ENCODE measurements at places on chromosomes 11 and 22.

- DNase-seq: no peak
These were observed 1436.4 kb downstream of the BRD1 start for GRCh38 chr22:48391171-48391711.

- no peak for DNase-seq
These were observed 580.6 kb upstream of the ANO5 start for GRCh38 chr11:21612326-21612725.

DNA sequence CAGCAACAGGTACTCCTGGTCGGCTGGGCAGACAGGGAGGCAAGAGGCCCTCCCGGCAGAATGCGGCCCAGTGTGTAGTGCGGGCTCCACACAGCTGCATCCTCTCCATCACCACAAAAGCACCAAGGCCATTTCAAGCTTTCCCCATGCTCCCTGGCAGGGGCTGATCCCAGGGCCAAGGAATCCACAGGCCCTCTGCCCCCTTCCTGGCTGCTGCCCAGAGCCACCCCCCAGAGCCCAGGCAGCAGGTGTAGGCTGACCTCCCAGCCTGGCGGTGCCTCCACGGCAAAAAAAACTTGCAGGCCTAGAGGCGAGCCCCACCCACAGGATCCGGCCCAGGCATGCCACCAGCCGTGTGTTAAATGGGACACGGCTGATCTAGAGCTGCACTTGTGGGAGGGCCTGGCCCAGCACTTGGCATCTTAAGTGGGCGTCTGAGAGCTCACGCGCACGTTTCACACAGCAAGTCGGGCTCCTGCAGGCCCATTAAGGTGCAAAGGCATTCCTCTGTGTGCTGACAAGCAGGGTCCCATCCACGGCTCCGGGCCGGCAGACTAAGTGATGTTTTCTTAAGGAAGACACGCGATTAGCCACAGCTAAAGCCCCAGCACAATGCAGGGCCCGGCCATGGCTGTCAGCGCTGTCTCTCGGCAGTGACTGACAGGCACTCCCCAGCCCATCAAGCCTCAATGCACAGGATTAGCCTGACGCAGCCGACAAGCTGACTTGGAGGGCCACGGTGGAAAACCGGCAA, 19.8 kb upstream of the GNB1L start:
- no peak for DNase-seq

DNA sequence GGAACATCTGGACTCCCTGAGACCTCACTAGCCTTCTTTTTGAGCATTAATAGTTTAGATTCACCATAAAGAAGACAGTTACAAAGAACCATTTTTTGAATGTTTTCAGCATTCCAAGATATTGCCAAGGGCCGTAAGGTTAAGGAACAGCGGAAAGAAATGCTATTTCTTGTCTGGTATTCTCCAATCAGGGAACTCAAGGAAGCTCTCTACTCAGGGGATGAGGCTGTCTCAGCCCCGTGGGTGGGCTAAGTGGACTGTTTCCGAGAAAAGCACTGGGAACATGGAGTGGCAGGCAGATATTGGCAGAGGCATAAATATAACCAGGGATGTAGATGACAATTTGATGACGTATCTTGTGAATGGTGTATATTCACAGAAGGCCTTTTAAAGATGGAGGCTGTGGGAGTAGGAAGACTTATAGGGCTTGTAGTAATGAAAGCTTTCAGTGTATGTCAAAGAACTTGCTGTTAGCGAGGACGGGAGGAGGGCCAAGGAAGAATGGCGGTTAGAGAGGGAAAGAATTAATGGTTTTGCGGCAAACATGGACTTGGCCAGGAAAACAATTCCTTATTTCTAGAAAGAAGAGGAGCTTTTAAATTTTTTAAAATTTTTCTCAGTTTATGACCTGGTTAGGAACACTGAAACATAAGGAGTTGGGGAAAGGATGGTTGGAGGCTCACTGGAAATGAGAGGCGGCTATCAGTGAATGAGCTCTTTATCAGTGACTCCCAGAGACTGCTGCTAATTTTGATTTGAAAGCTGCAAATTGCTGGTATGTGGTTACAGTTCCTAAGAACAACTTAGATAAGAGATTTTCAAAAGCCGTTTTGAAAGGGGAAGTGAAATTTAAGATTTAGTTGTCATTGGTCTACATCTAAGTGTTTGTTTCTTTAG, 64.6 kb downstream of the ST3GAL4 start:
- no peak for DNase-seq

- no peak for DNase-seq
These were observed 190.6 kb upstream of the C11orf58 start for GRCh38 chr11:16547879-16548278.

DNA sequence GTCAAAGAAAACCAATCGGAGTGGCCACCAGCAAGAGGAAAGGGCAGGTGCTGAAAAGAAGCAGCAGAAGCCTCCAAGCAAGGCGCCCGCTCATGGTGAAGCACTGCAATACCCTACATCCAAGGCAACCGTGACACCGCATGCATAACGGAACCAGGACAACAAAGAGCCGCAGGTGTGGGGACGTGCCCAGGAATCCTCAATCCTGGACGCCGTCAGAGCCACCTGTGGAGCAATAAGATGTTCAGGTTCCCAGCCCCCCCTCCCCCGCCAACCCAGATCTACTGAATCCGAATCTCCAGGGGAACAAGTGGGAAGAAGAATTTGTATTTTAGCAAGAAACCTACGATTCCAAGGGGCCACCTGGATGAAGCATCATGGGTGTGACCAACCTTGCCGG, 70.8 kb downstream of the SHANK2 start:
- no peak for DNase-seq

DNA sequence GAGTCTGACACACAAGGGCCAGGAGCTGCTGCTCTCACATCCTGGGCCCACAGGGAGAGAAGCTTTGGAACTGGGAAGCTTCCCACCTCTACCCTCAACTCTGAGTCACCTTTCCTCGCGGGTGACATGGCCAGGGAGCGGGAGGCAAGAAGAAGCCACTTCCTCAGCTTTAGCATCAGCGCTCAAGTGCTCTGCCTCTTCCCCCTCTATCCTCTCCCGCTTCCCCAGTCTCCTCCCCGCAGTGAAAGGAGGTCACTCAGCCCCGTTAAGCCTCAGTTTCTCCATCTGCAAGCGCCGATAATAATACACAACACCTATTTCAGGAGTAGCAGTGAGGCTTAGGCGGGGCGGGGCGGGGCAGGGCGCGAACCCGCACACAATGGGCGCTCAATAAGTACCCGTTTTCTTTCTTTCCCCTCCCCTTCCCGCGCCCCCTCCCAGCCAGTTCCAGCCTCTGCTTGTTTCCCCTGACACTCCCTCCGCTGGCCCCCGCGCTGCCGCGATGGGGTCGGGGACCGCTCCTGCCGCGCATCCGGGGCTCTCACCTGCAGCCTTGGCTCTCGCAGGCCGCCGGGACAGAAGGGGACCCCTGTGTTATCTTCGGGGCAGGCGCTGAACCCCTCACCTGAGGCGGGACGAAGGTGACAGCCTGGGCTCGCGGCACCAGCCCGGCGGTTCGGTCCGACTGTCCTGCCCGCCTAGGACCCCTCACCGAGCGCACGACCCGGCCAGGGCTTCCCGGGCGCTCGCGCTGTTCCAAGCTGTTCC, 892 bp downstream of the GDPD5 start:
- DNase-seq: no peak

DNA sequence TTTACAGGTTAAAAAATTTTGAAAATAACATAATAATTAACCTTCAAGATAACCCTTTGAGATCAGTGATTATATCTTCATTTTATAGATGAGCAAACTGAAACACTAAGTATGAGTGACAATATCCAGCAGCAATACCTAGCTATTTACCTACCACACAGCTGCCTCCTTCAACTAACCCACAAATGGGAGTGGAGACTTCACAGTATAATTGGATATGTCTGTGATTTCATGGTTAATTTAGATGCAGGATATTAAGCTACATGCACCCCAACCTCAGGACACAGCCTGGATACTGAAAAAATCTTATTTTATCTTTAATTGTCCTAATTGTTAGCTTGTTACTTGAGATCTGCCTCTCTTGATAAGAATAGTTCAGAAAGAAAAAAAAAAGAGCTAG, 297.2 kb upstream of the ANO5 start:
- no peak for DNase-seq

- no peak for DNase-seq
These were observed 40.3 kb downstream of the ARHGAP42 start for GRCh38 chr11:100727410-100727809.

DNA sequence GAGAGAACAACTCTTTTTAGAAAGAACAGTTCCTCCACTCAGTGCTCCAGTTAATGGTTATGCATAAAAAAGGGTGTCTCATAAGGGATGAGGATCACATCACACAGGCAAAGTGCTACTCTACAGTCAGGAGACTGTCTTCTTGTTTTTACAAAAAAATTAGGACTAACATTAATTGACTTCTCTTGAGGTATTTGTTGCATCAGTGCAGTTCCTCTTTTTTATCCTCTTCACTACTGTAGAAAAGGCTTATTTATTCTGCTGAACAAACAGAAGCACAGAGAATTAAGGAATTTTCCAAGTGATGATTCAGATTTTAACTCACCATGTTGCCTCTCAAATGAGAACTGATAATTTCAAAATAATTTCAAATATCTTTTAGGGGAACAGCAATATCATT, 1.9 kb downstream of the MMP8 start:
- no peak for DNase-seq

DNA sequence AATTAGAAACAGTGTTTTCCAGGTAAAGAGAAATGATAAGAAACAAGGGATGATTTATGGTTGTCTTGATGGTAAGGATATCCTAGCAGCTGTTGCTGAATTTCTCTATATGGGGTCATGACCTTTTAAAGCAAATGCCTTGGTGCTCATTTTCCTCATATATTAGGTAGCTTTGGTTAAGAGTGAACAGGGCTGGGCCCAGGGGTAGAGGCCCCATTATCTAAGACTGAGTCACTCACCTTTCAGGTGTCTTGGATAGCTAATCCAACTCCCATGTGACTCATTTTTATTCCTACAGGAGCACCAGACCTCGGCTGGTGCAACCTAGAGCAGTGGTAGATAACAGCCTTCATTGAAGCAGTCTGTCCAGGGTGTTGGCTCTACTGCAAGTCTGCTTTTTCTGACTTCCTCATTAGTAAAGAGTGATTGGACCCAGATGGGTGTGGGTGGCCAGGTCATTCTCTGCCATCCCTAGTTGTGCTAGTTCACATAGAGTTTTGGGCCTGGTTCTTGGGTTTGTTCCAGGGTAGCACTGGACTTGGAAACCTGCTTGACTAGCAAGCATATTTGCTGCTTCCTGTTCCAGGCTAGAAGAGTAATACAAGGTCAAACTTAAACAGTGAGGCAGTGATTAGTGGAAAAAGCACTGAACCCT, 37.4 kb downstream of the CTNND1 start:
- DNase-seq: no peak

Data from stimulated activated CD8-positive, alpha-beta memory T cell treated with anti-CD3 and anti-CD28 coated beads, Interleukin-7, amount 100 ng/mL, for 1 hour (primary cell).